ENCODE measurements at places on chromosomes 4 and X. TPM values are rescaled to one million over a fixed set of nuclear protein-coding genes. Genes with fewer than 3 reads are reported as not detected.

DNA sequence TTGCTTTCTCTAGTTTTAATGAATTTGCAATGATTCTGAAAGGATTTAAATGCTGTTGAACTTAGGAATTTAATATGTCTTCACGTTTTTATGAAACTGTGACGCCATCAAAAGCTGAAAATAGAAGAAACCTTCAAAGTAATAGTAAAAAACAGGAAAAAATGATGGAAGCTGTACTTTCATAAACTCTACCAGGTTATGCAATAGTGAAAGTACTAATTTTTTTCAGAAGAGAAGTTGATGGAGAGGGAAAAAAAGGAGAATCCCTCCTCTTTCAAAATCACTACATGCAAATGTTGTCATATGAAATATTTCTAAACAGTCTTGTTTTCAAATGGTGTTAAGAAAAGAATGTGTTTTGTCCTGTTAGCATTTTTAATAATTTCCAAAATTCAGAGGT lies 73.6 kb downstream of the ZNF330 start:
- no peak for DNase-seq

DNA sequence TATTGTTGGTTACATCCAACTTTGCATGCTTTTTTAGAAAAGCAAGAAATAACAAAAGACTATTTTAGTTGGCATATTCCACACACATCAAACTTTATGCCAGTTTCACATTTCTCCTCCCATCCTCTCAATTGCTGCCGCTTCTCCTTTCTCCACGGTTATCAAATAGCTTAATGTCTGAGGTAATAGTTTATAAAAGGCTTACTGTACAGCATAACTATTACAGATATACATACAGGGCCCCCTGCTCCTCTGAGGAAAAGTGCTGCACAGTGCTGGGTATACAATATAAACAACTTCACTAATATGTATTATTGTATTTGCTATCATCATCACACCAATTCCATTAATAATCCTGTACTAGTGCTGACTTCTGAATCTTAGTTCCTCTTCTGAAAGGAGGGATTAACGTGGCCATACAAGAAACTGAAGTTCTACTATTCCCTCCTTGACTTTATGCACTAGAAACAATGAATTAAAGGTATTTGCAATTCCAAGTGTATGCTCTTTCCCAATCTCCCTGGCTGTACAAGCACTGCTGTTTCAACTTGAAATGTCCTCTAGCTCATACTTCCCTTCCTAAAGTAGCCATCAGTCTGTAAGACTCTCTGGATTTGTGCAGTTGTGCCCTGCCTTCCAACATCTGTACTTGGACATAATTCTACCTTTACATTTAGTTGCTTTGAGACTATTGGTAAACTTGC lies 2.5 kb downstream of the CCNI start:
- no peak for DNase-seq

DNA sequence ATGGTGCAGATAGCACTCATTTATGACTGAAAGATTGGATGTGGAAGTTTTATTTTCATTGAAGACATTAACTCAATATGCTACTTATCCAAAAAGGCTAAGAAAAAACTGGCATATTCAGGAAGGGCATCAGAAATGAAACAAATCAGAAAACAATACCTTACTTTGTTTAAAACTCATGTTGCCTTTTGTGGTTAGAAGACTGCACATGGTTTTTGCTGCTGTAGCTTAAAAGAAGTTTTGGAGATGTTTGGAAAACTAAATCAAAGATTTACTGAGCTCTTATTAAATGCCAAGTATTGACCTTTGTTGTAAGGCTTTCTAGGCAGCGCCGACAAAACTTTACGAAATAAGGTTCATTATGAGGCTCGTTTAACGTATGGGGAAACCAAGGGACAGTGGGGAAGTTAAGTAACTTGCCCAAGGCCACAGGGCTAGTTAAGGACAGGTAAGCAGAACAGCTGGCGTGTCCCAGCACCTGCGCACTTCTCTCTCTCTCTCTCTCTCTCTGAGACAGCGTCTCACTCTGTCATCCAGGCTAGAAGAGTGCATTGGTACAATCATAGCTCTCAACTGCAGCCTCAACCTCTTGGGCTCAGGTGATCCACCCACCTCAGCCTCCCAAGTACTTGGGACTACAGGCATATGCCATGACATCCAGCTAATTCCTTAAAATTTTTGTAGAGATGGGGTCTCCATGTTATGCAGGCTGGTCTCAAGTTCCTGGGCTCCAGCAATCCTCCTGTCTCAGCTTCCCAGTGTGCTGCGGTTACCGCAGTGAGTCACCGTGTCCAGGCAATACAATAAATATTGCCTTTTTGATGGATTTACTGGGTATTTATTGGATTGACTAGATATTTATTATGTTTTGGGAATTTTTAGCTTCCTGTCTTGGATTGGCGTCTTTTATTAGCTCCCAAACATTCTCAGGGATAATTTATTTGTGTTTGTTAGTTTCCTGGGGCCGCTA lies 16.1 kb downstream of the LRP2BP start:
- no peak for DNase-seq

- DNase-seq: no peak
Measured at GRCh38 chr4:152540293-152540674, 4.4 kb upstream of the FBXW7 start.

The CDKL5 gene
- total RNA-seq: 96.8 TPM

Data from dorsolateral prefrontal cortex (tissue), 122 donors.